ENCODE measurements at places on chromosomes 1 and 21. TPM values are rescaled to one million over a fixed set of nuclear protein-coding genes. Genes with fewer than 3 reads are reported as not detected.

Gene TNFSF18
- not detected for total RNA-seq

Gene SLAMF6
- not detected for total RNA-seq

Gene NUDC
- total RNA-seq, result 128 TPM

Gene FAM151A
- total RNA-seq, result 0.29 TPM

Gene RWDD3
- 7.7 TPM for total RNA-seq

Gene TMEM52
- total RNA-seq, result 1.4 TPM

Gene RIPPLY3
- total RNA-seq, result 0.59 TPM

Gene DPH2
- 35.4 TPM for total RNA-seq

Gene SLC25A24
- total RNA-seq, result 20.7 TPM

Measured in A549 treated with Hydrocortisone at 1 μM for 4 hours (cell line).